Choroid plexus epithelial cell (primary cell): ENCODE measurements at places on chromosomes 2 and 18.

DNA sequence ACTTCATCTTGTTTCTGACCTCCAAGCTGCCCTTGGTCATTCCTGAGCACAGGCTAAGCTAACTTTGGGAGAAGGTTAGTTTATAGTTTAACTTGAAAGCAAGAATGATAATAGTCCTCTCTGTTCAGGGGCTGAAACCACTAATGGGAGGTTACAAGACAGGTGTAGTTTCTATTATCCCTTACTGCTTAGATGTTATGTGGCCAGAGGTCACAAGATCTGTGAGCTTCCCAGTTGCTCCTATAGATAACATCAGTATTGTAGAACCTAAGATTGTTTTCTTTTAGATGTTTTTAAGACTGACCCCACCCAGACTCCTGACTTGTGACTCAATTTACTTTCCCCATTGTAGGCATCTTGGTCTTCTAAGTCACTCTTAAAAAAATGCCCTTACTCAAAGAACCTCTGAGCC lies 94.8 kb upstream of the LPIN2 start:
- no peak for DNase-seq

GRCh38 chr2:230901006-230901405 lies 24.0 kb downstream of the GPR55 start:
- no peak for DNase-seq

DNA sequence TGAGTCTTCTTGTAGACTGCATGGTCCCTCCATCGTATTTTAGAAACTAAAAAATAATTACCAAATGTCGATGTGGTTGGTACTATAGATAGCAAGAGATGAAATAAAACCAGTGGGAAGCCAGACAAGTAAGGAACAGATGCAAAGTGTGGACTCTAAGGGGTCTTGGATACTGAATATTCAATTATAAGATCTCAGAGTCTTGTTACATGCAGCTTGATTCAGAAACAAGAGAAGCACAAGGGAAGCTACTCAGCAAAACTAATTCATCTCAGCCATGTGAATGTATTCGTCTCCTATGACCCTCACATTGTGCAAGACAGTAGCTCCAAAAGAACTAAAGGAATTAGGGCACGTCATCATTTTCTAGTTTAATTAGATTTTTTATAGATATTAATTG lies 80.9 kb downstream of the CDH20 start:
- DNase-seq = no peak

- no peak for DNase-seq
These were observed 260.2 kb downstream of the INSIG2 start for GRCh38 chr2:118348380-118349034.

GRCh38 chr2:105114551-105114950 lies 76.7 kb downstream of the MRPS9 start:
- peak; percentile 85 for DNase-seq

DNA sequence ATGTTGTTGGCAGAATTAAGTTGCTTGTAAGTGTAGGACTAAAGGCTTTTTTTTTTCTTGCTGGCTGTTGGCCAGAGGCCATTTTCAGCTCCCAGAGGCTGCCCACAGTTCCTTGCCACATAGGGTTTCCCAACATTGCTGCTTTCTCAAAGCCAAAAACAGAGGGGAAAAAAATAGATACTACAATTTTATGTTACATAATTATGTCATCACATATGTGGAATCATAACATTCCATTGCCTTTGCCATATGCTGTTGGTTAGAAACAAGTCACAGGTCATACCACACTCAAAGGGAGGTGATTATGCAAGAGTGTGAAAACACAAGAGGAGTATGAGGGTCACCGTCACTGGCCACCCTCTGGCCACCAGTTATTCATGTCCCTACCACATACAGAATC lies 154.5 kb downstream of the RTN4 start:
- DNase-seq = peak; percentile 72

DNA sequence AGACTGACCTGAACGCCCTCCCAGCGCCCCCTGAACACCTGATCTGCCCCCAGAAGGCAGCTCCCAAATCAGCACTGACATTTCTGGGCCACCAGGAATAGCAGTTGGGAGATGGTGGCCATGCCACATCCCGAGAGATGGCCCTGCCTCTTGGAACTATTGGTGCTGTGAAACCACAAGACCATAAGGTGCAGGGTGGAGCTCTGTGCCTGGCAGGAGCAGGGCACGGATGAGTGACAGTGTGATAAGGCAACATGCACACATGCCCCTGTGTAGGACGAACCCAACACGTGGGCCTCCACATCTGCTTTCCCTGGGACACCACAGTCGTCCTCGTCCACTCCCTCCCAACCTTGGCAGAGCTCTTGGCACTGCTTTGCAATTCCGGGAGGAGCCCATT lies 26.9 kb downstream of the ANO7 start:
- no peak for DNase-seq

- DNase-seq = no peak
These were observed 14.2 kb downstream of the INPP4A start for GRCh38 chr2:98458667-98459380.

DNA sequence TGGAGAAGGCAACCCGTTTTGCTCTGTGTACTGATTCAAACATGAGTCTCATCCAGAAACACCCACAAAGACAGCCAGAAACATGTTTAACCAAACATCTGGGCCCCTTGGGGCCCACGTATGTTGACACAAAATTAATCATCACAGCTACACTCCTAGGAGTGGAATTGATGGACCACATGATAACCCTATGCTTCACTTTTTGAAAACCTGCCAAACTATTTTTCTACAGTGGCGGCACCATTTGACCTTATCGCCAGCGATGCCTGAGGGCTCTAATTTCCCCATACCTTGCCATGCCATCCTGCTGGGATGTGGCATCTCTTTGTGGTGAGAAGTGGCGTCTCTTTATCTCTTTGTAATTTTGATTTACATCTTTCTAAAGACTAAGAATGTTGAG lies 38.5 kb downstream of the PSMG2 start:
- DNase-seq = peak; percentile 72

GRCh38 chr2:45011121-45011520 lies 1.9 kb upstream of the SIX2 start:
- no peak for DNase-seq

- DNase-seq = peak; percentile 38
These were observed 113.6 kb downstream of the CDH2 start for GRCh38 chr18:28063271-28063761.

DNA sequence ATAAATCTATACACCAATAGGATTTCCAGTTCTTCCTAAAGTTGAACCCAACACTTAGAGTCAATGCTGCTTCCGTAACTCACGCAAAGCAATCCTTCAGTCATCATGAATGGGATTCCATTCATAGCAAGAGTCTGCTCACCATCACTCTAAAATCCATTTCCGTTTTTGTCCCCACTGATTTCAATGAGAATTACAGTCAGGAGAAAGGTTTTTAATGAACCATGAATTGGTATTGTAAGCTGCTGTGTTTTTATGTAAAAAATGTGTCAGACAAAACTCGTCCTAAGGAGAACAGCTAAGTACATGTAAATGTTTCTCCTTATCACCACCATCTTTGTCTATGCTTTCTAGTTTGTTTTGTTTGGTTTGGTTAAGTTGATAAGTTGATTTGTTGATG lies 391.5 kb downstream of the IRS1 start:
- DNase-seq = no peak
